ENCODE measurements at places on chromosomes 6 and 20. TPM values are rescaled to one million over a fixed set of nuclear protein-coding genes. Genes with fewer than 3 reads are reported as not detected.

The CST7 gene
- total RNA-seq, result not detected

The MLN gene
- not detected for total RNA-seq

The LY6G6F gene
- not detected for total RNA-seq

The ZNF165 gene
- total RNA-seq, result 1.2 TPM

The CEP85L gene
- total RNA-seq, result 1.3 TPM

The HLA-DMB gene
- total RNA-seq, result 2.2 TPM

The AKIRIN2 gene
- 31.1 TPM for total RNA-seq
